ENCODE measurements at places on chromosomes 6 and 20.

GRCh38 chr6:89980353-89980752, 86.1 kb downstream of the GJA10 start:
- no peak for DNase-seq

DNA sequence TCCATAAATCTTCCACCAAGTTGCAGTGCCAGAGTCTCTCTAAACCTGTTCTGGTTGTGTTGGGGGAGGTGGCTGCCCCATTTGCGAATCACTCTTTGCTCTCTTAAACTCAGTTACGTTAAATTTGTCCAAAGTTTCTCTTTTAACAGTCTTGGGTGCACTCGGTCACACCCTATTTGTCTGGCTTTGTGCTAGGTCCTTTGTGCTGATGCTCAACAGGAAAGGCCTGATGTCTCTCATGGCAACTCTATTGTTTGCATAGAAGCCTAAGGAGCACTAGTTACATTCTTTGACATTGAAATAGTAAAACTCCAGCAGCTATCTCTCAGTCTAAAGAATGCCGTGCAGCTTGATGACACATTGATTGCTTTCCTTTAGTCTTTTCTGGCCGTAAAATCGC, 105.1 kb downstream of the TRMT11 start:
- no peak for DNase-seq

- no peak for DNase-seq
Measured at GRCh38 chr6:126069449-126069848, 83.1 kb downstream of the TRMT11 start.

GRCh38 chr6:19394687-19395086, 442.5 kb upstream of the ID4 start:
- no peak for DNase-seq

DNA sequence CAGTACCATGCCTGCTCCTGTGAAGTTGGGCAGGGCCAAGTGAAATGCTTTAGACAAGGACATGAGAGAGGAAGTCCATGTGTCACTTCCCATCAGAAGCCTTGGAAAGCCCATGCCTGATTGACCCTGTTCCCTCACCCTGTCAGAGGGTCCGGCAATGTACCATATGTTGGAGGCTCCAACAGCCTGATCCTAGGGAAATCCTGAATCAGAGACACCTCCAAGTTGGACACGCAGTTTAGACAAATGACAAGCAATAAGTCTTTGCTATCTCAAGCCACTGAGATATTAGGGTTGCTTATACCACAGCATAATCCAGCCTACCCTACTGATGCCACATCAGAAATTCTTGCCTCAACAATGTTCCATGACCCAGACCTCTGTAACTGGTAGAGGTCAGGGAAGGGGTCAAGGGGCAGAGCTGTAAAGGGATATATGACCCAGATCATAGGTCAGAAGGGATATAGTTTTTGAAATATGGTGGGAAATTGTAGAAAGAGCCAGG, 174.8 kb downstream of the HACE1 start:
- DNase-seq, result no peak

DNA sequence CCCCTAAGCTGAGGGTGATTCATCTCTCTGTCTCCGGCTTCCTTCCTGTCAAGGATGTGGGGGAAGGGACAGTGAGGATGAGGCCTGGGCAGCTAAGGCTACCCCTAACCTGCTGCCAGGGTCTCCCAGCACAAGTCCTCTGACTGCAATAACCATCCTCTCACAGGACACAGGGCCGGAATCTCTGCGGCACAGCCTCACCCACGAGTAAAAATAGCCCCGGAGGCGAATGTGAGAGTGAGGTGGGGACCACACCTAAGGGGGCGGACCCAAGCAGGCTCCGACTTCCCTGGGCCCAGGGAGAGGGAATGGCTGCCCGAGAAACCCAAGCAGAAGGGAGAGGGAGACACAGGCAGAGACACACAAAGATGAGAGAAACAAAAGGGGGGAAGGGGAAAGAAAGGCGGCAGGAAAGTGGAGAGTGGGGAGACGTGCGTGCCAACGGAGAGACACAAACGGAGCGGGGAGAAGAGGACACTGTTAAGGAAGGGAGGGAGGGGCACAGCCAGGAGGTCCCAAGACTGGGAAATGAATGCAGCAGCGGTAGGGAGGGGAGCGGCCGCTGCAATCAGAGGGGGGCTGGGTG, 1.4 kb downstream of the CLIC1 start:
- DNase-seq, result no peak

DNA sequence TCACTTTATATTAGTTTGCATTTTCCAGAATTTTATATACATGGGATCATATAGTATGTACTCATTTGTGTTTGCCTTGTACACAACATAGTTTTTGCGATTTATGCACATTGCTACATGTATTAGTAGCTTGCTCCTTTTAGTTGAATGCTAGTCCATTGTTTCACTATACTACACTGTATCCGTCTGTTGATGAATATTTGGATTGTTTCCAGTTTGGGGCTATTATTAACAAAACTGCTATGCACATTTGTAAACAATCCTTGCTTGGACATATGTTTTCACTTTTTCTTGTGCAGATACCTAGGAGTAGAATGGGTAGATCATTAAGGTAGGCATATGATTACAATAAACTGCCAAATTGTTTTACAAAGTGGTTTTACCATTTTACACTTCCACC, 3.9 kb upstream of the LRRC1 start:
- no peak for DNase-seq

- no peak for DNase-seq
Measured at GRCh38 chr20:1330075-1330830, 1.3 kb upstream of the SDCBP2 start.

DNA sequence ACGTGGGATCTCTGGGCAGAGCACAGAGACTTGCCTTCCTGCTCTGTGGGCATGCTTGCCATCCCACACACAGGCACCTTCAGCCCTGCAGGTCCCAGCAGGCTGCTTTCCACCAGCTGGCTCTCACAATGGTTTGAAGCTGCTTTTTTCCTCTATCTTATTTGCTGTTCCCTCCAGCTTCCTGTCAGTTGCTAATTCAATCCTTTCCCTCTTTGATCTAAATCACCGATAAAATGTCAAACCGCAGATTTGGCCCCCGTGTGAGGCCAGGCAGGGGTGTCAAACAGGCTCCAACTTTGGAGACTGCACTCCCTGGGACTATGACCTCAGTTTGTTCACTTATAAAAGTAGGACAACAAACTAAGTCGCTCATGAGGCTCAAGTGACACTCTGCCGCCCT, 40.6 kb upstream of the PCMTD2 start:
- no peak for DNase-seq

- DNase-seq, result no peak
Measured at GRCh38 chr20:58086763-58087561, 141.5 kb downstream of the ANKRD60 start.

GRCh38 chr6:138953451-138953850, 34.6 kb downstream of the REPS1 start:
- no peak for DNase-seq

DNA sequence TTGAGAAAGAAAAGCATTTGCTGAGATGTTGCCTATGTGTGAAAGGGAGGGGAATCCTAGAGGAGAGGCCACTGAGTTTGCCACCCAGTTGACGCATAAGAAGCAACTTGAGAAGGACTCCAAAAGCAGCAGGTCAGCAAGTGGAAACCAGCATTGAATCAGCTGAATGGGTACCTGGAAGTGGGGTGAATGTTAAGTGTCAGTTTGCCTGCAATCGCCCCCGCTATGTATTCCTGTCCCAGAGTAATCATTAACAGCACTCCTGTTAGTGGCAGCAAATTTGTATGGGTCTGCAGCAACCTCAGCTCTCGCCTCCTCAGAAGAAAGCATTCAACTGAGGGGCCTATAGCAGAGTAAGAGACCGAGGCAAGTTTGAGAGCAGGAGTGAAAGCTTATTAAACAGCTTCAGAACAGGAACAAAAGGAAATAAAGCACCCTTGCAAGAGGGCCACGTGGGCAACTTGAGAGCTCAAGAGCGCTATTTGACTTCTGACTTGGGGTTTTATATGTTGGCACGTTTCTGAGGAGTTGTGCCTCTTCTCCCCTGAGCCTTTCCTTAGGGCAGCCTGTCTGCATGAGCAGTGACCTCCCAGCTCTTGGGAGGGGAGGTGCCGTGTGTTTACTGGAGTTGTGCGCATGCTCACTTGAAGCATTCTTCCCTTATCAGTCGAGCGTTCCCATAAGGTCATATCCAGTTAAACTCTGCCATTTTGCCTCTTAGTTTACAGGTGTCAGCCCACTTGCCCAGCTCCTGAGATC, 122.6 kb upstream of the PHACTR1 start:
- DNase-seq, result no peak

- no peak for DNase-seq
Measured at GRCh38 chr6:117418320-117418719, 7.4 kb downstream of the ROS1 start.

DNA sequence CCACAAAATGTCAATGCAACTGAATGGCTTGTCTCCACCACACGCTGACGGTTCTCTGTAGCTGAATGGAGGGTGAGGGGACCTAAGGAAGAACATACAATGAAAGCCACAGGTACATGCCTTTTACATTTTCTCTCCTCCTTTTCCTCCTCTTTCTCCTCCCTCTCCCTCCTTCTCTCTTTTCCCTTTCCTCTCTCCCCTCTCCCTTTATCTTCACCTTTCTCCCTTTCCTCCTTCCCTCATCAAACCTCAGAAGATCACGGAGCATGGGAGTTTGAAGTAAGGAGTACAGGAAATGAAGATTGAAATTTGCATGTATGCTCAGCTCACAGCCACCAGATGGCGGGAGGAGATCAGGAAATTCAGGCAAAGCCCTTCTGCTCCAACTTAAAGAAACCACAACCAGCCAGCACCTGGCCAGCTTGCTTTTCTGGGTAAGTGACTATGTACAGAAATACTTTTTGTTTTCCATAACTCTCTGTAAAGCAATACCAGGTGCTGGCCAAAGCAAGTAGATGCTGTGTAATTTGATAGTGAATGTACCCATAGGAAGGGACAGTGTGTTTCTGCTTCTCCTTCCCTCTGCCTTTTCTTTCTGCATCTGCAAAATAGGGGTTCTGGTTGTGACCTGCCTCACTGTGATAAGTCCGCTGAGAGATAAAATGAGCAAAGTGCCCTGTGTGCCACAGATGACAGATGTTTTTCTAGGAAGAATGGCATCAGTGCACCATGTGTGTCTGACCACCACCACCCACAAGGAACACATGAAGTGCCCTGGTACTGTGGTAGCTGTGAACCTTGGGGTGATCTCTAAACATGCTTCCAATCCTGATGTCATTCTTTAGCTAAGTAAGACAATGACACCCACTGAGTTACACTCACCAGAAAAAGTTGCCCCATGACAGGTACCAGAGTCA, 18.6 kb upstream of the FOXO3 start:
- DNase-seq, result no peak

GRCh38 chr6:100336876-100337275, 127.8 kb downstream of the SIM1 start:
- DNase-seq, result no peak

DNA sequence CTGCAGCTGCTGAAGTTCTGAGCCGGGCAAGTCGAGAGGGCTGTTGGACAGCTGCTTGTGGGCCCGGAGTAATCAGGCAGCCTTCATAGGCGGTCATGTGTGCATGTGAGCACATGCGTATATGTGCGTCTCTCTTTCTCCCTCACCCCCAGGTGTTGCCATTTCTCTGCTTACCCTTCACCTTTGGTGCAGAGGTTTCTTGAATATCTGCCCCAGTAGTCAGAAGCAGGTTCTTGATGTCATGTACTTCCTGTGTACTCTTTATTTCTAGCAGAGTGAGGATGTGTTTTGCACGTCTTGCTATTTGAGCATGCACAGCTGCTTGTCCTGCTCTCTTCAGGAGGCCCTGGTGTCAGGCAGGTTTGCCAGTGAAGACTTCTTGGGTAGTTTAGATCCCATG, 21.2 kb upstream of the MAPK13 start:
- no peak for DNase-seq

GRCh38 chr6:15544321-15544900, 118.4 kb downstream of the DTNBP1 start:
- no peak for DNase-seq

- DNase-seq, result no peak
Measured at GRCh38 chr20:38748861-38749149, 545 bp downstream of the ACTR5 start.

DNA sequence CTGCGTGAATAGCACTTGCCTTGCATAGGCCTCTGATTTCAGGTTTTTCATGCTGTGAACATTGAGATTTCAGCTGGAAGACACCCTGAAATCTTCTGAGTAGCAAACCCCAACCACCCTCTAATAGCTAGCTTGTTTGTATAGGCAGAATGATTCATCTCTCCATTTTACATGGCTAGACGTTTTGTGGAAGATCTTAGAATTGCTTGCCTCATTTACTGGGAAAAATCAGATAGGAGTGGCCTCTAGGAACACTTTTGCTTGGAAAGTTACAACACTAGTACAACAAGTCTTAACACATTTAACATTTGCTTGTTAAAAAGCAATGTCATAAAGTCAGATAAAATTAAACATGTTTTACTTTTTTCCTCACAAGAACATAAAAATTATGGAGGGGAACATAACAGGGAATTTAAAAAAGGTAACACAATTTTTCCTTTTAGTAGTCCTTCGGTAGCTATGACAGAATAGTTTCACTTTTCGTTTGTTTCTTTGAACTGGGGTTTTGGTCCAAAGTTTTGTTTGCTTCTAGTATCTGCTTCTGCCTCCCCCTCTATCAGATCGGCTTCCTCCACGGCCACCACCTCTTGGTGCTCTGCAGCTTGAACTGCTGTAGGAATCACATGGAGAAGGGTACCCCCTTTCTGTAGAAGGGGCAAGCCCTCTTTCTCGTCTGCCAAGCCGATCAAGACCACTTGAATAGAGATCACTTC, 102.2 kb upstream of the PTCHD4 start:
- DNase-seq, result no peak

DNA sequence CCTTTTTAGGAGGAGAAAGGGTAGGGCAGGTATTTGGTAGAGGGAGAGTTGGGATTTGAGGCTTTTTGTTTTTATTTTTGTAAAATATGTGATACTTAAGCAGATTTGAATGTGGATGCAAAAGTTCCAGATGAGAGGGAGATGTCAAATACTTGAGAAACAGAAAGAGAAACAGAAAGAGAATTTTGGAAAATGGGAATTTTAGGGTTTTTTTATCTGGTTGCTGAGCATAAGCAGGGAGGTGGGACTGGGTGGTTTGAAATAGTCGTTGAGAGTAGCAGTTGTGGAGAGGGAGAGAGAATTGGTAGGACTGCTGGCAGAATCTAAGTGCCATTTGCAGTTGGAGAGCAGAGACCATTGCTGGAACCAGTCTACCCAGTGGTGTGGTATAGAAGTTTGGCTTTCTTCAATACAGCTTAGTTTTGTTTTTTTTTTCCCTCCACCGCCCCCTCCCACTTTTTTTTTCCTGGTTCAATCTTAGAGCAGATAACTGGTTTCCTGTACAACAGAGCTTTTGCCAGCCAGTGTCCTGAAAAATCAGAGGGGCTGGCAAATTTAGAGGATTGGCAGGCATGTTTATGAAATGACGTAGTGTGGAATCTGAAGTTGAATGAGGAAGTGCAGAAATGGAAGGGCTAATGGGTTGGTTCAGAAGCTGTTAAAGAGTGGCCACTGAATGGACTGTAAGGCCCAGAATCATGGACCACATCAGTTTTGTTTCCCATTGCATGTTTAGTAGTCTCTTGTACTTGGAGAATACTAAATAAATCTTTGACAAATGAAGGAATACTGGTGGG, 68.7 kb downstream of the ATRN start:
- DNase-seq, result no peak
